Skeletal muscle cell (primary cell): ENCODE measurements at places on chromosomes 2 and 18.

- peak; percentile 60 for DNase-seq
These were observed 252.6 kb downstream of the RND3 start for GRCh38 chr2:150234787-150235446.

DNA sequence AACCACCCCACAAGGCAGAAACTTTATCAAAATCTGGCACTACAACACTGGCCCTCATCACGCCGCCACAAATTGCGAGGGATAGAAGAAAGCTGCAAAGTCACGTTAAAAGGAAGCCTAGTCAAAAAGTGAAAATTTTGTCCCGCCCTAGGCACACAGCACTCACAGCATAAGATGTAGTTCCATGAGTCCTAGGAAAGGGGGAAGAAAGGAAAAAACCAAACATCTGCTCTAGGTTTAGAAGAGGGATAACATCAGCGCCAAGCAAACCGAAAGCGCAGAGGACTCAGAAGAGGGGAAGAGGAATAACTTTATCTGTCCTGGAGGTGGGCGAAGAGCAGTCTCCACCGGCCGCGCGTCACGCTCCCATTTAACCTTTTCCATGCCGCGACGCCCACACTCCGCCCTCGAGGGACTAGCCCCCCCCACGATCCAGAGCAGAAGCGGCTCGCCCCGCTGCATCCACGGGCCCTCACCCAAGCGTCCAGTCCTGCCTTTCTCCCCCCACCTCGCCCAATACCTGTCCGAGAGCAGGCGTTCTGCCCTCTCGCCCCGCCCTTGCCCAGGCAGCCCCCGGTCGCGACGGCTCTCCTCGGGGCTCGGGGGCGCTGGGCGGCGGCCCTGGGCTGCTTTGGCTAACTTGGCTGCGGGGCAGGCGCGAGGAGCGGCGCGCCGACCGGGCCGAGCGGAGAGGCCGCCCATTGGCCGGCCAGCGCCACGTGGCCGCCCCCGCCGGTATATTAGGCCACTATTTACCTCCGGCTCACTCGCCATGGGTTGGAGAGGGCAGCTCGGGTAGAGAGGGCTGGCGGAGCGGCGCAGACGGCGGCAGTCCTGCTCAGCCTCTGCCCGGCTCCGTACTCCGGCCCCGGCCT, at the start of gene HOXD1:
HOXD1 (plus strand) TSS at position 770 of the 875 bp plus-strand sequence. CDS start 134 bp downstream, outside the sequence.
- DNase-seq = no peak

DNA sequence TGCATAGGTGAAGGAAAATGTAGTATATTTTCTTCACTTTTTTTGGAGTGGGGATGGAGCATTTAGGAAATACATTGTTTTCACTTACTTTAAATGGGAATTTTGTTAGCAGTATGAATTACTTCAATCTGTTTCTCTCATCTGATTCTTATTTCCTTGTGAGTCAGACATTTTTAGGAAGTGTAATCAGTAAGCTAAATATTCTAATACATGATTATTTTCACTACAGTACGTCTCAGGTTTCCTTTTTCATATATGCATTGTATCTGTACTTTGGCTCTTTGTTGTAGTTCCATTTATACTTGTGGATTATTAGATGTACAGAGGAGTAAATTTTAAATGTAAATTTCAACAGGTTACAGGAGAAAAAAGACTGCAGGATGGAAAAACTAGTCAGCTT, 27.9 kb downstream of the GPD2 start:
- DNase-seq = no peak

- DNase-seq = no peak
These were observed 1.7 kb upstream of the SLC25A12 start for GRCh38 chr2:171895786-171896185.

- DNase-seq = no peak
These were observed 487.9 kb downstream of the STK39 start for GRCh38 chr2:167759531-167759930.

DNA sequence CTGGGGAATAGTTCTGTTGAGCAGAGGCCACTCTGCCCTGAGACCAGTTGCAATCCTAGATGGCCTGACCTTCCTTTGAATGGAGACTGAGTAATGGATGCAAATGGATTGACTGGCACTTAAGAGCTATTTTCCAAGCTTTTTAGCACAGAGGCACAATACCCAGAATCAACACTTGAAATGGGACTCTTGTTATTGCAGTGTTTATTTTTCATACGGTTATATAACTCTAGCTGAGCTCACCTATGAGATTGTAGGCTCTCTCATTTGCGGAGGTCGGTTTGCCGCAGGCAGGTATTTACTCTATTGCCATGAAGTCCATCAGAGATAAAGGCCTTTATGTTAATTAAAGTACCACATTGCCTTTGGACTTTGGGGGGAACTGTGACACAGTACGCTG, 422.3 kb upstream of the CELF4 start:
- no peak for DNase-seq

- no peak for DNase-seq
These were observed 396 bp downstream of the CNOT9 start for GRCh38 chr2:218569038-218569431.

GRCh38 chr2:38828460-38828859, 47.3 kb downstream of the DHX57 start:
- DNase-seq = no peak

- no peak for DNase-seq
These were observed 4.9 kb upstream of the LBH start for GRCh38 chr2:30226144-30227032.

DNA sequence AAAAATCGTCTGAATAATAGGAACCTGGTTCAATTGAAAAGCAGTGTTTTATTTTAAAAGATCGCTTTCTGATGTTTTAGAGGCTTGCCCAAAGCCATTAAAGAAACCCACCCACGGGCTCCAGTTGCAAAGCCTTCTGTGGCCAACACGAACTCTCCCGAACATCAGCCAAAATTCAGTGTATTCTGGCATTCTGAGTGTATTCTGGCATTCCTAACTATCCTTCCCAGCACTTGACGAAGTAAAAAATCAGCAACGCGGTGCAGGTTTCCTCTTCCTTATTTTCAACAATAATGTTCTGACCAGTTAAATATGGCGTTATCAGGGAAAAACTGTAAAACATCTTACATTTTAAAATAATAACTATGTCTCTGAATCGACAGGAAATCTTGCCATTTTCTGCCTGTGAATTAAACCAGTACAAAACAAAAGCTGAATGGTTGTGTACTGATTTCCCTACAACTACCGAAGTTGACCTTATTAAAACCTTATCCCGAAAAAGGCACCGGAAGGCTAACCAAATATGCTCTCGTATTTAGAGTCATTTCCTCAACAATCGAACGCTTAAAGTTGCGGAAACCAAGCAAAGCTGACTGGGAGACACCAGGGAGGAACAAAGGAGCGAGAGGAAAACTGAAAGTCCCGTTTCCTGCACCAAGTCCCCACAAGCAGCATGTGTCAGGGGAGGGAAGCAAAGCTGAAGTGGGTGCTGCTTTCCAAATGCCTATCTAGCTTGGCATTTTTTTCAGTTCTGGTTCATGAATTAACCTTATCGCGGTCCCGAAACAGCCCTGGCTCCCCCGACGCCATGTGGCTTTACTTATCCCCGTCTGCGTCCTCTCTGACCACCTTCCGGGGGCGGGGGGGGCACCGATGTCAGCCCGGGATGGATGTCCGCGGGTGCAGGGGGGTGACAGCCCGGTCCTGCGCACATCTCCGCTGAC, 44.3 kb downstream of the ZNF516 start:
- no peak for DNase-seq

- DNase-seq = no peak
These were observed 141.1 kb downstream of the HRH4 start for GRCh38 chr18:24601585-24601984.

GRCh38 chr18:56235481-56236013, 402.8 kb downstream of the TXNL1 start:
- DNase-seq = peak; percentile 38

DNA sequence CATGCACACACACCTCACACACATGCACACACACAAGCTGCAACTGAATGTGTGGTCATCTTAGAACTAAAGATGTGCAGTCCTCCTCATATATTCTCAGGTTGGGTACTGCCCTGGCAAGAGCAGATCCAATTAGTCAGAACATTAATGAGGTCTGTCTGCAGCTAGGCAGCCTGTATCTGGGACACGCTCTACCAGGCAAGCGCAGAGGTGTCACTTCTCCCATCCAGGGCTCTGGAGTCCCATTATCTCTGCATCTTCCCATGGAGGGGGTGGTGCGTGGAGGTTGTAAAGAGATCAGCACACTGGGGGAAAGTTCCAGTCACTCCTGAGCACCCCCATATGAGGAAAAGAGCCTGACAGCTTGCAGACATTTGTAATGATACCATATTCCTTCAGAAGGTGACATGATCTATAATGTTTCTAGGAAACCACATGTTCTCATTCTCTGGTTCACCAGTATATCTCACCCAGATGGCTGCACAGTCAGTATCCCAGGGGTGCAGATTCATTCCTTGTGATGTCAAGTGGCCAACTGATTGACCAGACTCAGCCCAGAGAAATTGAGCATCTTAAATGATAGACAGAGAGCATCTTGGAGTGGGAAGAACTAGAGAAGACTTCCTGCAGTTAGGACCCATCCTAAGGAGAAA, 95.4 kb downstream of the RTN4 start:
- no peak for DNase-seq

DNA sequence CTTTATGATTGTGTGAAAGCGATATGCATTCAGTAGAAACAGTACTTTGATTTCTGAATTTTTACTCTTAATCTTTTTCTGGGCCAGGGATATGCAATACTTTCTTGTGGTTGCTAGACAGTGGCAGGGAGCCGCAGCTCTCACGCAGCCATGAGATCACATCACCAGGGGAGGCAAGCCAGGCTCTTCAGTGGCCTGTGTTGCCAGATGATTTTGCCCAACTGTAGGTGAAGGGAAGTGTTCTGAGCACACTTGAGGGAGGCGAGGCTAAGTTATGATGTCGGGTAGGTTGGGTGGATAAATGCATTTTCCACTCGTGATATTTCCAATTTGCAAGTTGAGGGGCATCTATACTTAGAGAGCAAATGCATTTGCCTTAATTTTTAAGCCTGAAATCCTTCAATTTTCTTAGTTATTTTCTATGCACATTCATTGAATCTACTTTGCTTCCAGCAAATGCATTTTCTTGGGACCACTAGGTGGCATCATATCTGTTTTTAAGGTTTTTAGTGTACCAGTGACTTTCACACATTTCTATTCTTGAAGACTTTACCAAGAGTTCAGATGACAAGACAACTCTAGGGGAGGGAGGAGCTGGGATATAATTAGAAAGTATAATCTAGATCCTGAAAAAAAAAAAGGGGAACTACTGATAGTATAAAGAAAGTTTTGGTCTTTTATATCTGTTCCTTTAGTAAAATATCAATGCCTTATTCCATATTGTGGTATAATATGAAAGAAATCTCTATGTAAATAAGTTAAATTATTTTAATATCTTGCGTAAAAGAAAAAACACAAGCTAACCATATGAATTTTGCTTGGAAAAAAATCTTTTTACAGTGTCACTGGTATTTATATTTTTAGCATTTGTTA, 643.3 kb downstream of the SOCS6 start:
- no peak for DNase-seq

DNA sequence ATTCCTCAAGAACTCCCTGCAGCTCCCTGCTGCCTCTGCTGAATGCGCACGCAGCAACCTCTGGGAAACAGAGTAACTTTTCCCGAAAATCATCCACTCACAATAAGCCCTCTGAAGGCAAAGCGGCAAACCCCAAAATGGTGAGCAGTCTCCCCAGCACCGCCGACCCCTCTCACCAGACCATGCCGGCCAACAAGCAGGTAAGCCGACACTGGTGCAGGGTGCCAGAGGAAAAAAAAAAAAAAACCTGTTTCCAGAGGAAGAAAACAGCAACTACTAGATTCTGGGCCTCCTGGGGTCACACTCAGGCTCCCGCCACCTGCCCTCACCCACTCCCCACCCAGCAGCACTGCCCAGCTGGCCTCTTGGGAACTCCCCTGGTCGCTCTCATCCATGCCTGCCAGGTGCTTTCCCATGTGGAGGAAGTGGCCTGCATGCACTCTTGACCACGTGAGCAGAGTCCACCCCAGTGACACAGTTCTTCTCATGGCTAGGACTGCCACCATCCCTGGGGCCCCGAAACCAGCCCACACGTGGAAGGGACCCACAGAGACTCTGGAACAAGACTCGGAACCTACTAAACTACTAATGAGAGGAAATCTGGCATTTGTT, 36.9 kb downstream of the KCTD18 start:
- DNase-seq = no peak

GRCh38 chr2:72573232-72573631, 252.6 kb downstream of the EXOC6B start:
- no peak for DNase-seq

DNA sequence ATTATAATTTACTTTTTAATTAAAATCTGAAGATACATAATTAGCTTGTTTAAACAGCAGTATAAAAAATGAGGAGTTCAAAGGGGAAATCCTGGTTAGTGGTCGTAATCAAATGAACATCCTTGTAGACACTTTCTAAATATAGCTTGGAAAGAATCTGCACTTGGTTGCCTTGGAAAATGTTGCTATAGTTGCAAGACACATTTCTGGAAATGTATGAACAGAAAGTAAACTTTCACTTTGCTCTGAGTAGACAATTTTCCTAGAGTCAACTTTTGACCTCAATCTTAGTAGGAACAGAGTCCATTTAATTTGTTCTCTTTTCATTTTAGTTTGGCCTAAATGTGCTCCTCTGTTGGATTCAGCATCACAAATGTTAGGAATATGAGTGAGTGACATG, 38.3 kb downstream of the GCA start:
- no peak for DNase-seq

GRCh38 chr2:196239622-196240587, 68.5 kb upstream of the STK17B start:
- no peak for DNase-seq

DNA sequence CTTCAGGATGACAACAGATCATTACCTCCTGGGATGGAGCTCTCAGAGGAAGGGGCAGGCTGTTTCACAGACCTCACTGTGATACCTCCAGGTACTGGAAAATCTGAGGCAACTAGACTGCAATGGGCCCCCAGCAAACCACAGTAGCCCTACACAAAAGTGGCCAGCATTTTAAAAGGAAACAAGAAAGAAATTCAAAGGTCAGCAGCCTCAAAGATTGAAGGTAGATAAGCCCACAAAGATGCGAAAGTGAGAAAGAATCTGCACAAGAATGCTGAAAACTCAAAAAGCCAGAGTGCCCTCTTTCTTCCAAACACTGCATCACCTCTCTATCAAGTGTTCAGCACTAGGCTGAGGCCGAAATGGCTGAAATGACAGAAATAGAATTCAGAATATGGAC, 499.5 kb upstream of the CHAC2 start:
- no peak for DNase-seq

DNA sequence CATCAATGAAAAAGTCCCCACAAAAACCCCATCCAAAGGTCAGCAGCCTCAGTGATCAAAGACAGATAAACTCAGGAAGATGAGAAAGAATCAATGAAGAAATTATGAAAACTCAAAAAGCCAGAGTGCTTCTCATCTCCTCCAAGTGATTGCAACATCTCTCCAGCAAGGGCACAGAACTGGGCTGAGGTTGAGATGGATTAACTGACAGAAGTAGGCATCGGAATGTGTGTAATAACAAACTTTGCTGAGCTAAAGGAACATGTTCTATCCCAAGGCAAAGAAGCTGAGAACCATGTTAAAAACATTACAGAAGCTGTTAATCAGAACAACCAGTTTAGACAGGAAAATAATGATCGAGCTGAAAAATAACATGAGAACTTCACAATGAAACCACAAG, 442.8 kb upstream of the SYT4 start:
- DNase-seq = peak; percentile 55

GRCh38 chr2:113164930-113165585, 8.7 kb upstream of the PSD4 start:
- DNase-seq = no peak

GRCh38 chr18:79378536-79379250, 17.0 kb upstream of the NFATC1 start:
- no peak for DNase-seq
